ENCODE measurements at places on chromosomes 7 and 10. TPM values are rescaled to one million over a fixed set of nuclear protein-coding genes. Genes with fewer than 3 reads are reported as not detected.

GRCh38 chr7:1724118-1724910, 54.2 kb downstream of the ELFN1 start:
- H3K36me3 ChIP-seq, result no peaks in the 10 kb centered on the region
- H3K27me3 ChIP-seq, result no peaks in the 10 kb centered on the region
- no peak for DNase-seq
- H3K4me3 ChIP-seq, result no peak overlapping the region

GRCh38 chr10:82278401-82279182, 403.6 kb downstream of the NRG3 start:
- H3K36me3 ChIP-seq, result no peaks in the 10 kb centered on the region
- no peak for DNase-seq
- H3K4me3 ChIP-seq, result no peak overlapping the region
- H3K27me3 ChIP-seq, result no peaks in the 10 kb centered on the region

GRCh38 chr7:97580205-97580604, 151.7 kb upstream of the TAC1 start:
- no peak overlapping the region for H3K4me3 ChIP-seq
- no peak overlapping the region for H3K27ac ChIP-seq

DNA sequence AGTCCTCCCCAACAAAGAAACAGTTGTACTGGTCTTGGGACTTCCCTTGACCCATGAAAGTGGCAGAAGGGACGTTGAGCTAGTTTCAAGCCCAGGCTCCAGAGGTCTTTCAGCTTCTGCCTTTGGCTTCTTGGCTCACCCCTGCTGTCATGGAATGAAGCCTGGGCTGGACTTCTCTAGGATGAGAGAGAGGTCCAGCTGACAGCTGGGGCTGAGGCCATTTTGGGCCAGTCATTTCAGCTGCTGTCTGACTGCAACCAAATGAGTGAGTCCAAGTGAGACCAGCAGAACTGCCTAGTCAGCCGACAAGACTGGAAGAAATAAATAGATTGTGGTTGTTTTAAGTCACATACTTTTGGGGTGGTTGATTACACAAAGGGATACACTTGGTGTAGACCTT, 76.6 kb downstream of the TMEM178B start:
- no peaks in the 10 kb centered on the region for H3K4me1 ChIP-seq
- DNase-seq, result no peak
- no peaks in the 10 kb centered on the region for H3K27me3 ChIP-seq

GRCh38 chr10:35364808-35365207, 28.5 kb downstream of the CCNY start:
- no peaks in the 10 kb centered on the region for H3K27me3 ChIP-seq
- H3K4me3 ChIP-seq, result no peak overlapping the region
- H3K36me3 ChIP-seq, result no peaks in the 10 kb centered on the region
- DNase-seq, result no peak
- H3K4me1 ChIP-seq, result peaks cover 18% of the 10 kb centered on the region
- no peak overlapping the region for H3K27ac ChIP-seq

DNA sequence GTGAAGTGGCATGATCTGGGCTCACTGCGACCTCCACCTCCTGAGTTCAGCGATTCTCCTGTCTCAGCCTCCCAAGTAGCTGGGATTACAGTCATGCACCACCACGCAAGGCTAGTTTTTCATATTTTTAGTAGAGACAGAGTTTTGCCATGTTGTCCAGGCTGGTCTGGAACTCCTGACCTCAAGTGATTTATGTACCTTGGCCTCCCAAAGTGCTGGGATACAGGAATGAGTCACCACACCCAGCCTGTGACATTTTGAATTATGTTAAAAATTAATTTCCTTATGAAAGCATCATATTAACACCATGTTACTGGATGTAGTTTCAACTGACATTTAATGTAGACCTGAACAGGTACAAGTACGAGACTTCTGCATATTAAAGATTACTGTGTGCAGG, 24.3 kb downstream of the ABCB4 start:
- H3K4me1 ChIP-seq, result no peaks in the 10 kb centered on the region
- no peaks in the 10 kb centered on the region for H3K36me3 ChIP-seq
- no peak overlapping the region for H3K4me3 ChIP-seq
- H3K27me3 ChIP-seq, result no peaks in the 10 kb centered on the region
- no peak overlapping the region for H3K27ac ChIP-seq

DNA sequence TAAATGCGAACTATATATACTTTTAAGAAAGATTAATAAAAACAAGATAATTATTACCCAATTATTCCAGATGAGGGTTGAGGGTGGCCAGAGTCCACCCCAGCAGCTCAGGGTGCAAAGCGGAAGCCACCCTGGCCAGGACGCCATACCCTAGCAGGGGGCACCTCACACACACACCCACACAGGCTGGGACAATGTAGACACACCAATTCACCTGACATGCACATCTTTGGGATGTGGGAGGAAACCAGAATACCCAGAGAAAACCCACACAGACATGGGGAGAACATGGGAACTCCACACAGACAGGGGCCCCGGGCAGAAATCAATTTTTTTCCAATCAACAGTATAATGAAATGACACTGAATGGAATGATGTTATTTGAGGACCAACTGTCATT, 86.0 kb downstream of the RTKN2 start:
- no peaks in the 10 kb centered on the region for H3K4me1 ChIP-seq
- no peaks in the 10 kb centered on the region for H3K36me3 ChIP-seq
- DNase-seq, result no peak
- H3K27me3 ChIP-seq, result no peaks in the 10 kb centered on the region
- no peak overlapping the region for H3K4me3 ChIP-seq

- peaks cover 1% of the 10 kb centered on the region for H3K27me3 ChIP-seq
- peak; percentile 67 for DNase-seq
- no peak overlapping the region for H3K4me3 ChIP-seq
- H3K36me3 ChIP-seq, result no peaks in the 10 kb centered on the region
- H3K4me1 ChIP-seq, result no peaks in the 10 kb centered on the region
- no peak overlapping the region for H3K27ac ChIP-seq
Measured at GRCh38 chr10:132189810-132190422, 3.2 kb downstream of the DPYSL4 start.

GRCh38 chr7:158113321-158114025, 474.1 kb downstream of the PTPRN2 start:
- no peak overlapping the region for H3K27ac ChIP-seq
- no peaks in the 10 kb centered on the region for H3K36me3 ChIP-seq
- H3K27me3 ChIP-seq, result no peaks in the 10 kb centered on the region
- H3K4me3 ChIP-seq, result no peak overlapping the region
- no peaks in the 10 kb centered on the region for H3K4me1 ChIP-seq
- no peak for DNase-seq

- H3K4me3 ChIP-seq, result no peak overlapping the region
- DNase-seq, result peak; percentile 84
- peak overlapping the region; percentile 85 for H3K27ac ChIP-seq
- no peaks in the 10 kb centered on the region for H3K4me1 ChIP-seq
- no peaks in the 10 kb centered on the region for H3K36me3 ChIP-seq
Measured at GRCh38 chr10:8043569-8044306, 10.8 kb upstream of the GATA3 start.

DNA sequence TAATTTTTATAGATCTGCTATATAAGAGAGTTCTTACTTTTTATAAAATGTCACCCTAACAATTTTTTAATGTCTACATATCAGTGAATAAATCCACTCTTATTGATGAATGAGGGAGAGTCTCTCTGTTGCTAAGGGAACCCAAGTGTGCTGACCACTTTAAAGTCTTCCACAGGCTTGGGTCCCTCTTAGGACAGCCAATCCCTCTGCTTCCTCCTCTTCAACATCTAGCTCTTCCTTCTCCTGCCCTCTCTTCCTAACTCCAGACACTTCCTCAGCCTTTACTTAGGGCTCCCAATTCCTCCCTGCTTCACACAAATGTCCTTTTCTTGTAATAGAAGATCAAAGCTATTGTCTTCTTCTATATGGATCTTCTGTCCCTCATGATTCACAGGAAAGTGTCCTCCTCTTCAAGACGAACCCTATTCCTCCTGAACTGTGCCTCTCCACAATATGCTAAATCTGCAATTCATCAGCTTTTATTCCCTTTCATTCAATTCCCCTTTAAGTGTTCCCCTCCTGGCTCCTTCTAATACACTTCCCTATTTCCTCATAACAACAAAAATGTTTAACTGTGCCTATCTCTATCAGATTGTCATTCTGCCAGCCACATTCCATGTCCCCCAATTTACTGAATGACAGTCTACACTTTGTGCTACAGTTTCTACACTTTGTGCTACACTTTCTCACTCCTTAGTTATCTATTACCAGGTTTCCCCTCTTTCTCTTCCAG, 37.7 kb downstream of the CDK6 start:
- H3K36me3 ChIP-seq, result no peaks in the 10 kb centered on the region
- peaks cover 4% of the 10 kb centered on the region for H3K4me1 ChIP-seq
- no peak overlapping the region for H3K27ac ChIP-seq
- H3K27me3 ChIP-seq, result no peaks in the 10 kb centered on the region
- DNase-seq, result no peak
- H3K4me3 ChIP-seq, result no peak overlapping the region

DNA sequence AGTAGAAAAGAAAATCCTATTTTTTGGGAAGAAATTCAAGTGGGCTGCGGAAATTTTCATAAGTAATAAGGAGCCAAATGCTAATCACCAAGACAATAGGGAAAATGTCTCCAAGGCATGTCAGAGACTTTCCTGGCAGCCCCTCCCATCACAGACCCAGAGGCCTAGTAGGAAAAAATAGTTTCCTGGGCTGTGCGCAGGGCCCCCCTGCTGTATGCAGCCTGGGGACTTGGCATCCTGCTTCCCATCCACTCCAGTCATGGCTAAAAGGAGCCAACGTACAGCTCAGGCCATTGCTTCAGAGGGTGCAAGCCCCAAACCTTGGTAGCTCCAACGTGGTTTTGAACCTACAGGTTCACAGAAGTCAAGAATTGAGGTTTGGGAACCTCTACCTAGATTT, 12.8 kb upstream of the POT1 start:
- H3K27ac ChIP-seq, result no peak overlapping the region
- H3K4me1 ChIP-seq, result no peaks in the 10 kb centered on the region
- H3K36me3 ChIP-seq, result no peaks in the 10 kb centered on the region
- no peaks in the 10 kb centered on the region for H3K27me3 ChIP-seq
- no peak for DNase-seq

- no peaks in the 10 kb centered on the region for H3K36me3 ChIP-seq
- H3K27me3 ChIP-seq, result no peaks in the 10 kb centered on the region
- H3K27ac ChIP-seq, result no peak overlapping the region
Measured at GRCh38 chr10:113241599-113242360, 291.7 kb downstream of the TCF7L2 start.

DNA sequence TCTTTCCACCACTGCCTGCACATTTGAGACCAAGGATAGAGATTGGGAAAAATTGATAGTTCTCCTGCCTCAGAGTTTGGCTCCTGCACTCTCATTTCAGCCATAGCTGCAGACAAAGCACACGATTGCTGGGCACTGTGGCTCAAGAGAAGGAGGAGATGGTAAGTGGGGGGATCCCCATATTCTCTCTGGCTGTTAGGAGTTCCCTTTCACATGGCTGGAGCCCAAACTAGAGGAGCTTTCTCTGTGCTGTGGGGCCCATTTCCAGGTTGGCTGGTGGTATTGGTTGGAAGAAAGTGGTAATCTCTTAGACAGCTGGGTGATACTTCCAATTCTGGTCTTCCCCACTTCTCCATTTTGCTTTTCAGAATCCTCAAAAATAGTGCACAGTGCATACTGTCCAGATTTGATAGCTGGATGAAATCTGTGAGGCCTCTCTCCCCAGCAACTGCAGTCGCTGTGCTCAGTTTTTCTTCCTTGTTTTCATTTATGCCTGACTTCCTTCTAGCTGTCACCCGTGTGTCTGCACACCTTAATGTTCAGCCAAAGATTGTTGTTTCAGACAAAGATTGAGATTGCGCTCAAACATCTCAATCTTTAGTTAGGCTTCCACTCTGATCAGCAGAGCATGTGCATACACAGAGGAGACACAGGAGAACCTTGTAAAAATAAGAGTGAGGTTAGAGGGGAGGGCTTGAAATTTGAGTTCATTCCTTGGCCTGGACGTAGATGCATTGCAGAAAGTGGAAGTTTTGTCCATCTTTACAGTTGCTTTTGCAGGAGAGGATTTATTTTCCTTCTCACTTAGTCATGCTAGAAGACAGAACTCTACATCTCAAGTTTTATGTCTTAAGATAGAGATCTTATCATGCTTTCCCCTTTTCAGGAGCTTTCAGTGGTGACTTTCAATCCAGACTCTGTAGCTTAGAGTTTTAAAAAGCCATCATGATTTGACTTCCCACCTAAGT, 28.6 kb downstream of the RABGEF1 start:
- no peak for DNase-seq
- H3K27me3 ChIP-seq, result no peaks in the 10 kb centered on the region
- H3K4me1 ChIP-seq, result no peaks in the 10 kb centered on the region
- H3K4me3 ChIP-seq, result no peak overlapping the region
- H3K36me3 ChIP-seq, result no peaks in the 10 kb centered on the region

DNA sequence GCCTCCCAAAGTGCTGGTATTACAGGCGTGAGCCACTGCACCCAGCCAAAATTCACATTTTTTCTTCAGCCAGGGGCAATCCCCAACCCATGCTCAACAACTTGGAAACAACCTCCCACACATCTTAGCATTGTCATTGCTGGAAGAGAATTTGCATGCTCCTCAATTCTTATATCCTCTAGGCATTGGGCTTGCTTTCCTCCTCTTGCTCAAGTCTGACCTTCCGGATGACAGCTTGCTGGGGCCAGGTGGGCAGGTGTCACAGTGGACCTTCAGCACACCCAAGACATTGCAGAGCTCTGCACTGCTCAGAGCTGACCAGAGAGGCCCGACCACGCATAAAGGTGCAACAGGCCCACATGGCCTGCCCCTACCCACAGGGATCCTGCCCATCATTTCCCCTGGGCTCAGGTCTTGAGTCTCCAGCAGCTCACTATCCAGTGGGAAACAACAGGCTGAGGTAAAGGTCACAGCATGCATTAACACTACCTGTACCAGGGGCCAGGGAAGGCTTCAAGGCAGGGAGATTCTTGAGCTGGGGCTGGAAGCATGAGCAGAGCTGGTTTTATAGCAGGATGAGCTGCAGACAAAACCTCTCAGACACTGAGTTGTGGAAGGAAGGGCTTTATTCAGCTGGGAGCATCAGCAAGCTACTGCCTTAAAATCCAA, 6.8 kb upstream of the GPR15LG start:
- H3K4me3 ChIP-seq, result no peak overlapping the region
- no peak overlapping the region for H3K27ac ChIP-seq
- no peaks in the 10 kb centered on the region for H3K4me1 ChIP-seq
- DNase-seq, result no peak
- no peaks in the 10 kb centered on the region for H3K27me3 ChIP-seq

Gene SFRP4
- total RNA-seq, result 6.8 TPM

Gene CYP2C9
- total RNA-seq, result 2.9 TPM

Gene CC2D2B
- 2.5 TPM for total RNA-seq

Gene CYP2C8
- 1.4 TPM for total RNA-seq

Gene GRM3
- not detected for total RNA-seq

Gene IKZF1
- total RNA-seq, result 36.8 TPM

Gene ABCB1
- total RNA-seq, result 48.3 TPM

Data from kidney (tissue), 22 donors.